Eye (tissue), 1 donor: ENCODE measurements at places on chromosomes 3 and 15.
A peak's percentile ranks its signal among the peaks of the same experiment; 100 is the strongest.

GRCh38 chr3:111915905-111916304, 56.8 kb downstream of the PHLDB2 start:
- DNase-seq: peak; percentile 44

GRCh38 chr15:44427756-44428724, 611 bp downstream of the CTDSPL2 start:
- DNase-seq: no peak

DNA sequence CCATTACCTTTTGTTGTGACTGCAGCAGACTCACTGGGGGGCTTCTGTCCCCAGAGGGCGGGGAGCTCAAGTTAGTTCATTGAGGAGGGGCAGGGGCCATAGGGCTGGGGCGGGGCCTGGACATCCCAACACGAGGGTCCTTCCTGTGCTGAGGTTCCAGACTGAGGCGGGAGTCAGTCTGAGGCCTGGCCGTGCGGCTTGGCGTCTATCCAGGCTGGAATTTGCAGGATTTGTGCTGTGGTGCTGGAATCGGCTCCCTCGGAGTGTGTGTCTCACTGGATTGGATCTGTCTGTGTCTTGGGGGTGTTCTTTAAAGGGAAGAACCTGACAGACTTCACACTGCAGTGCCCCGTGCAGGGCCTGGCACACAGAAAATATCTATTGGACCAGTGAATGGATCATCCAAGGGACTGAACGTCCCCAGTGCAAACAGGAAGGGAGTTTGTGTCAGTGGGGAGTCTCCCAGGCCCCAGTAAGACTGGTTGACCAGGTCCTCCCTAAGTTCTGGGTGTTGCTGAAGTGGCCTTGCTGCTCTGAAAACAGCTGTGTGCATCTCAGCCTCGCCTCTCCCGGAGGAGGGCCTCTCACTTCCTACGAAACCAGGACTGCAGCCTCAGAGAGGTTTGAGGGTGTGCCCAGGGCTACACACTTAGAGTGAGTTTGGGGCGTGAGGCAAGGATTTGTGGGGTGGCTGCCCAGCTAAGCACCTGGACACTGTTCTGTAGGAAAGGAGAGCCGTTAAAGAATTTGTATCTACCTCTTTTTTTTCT, 26.1 kb downstream of the GOLGA6L2 start:
- DNase-seq: no peak

GRCh38 chr15:59406446-59406845, 31.5 kb upstream of the FAM81A start:
- DNase-seq: no peak

GRCh38 chr3:160099834-160100233, 111.2 kb downstream of the IL12A start:
- no peak for DNase-seq

DNA sequence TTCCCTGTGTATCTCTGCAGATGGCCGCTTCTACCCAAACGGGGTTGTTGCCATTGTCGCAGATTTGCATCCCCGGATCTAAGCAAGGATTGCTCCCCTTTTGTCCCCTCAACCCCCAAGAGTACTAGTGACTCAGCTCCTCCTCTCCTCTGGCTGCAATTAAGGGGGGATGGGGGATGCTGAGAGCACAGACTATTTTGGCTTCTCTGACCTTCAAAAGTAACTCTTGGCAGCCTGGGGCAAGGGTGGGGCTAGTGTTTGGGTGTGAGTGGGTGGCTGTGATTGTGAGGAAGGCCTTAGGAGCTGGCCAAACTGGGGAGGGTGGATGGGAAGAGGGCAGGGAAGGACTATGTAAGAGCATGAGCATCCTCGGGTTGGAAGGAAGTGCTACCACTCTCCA, 1.2 kb upstream of the MAP1A start:
- no peak for DNase-seq

DNA sequence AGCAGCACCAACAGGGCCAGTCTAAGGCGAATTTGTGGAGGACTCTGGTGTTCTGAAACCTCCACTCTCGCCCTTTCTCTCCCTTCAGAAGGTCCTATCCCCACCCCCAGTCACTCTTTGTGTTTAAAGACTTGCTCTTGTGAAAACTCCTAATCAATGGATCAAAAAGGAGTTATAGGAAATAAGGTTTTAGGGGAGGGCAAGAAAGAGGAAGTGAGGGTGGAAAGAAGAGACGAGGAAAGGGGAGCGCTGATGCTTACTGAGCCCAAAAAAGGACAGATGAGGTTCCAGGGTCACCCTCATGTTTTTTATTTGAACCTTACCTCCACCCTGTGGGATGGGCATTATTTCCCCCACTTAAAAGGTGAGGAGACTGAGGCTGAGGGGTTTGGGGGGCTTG, 70.0 kb upstream of the SLC6A11 start:
- no peak for DNase-seq

DNA sequence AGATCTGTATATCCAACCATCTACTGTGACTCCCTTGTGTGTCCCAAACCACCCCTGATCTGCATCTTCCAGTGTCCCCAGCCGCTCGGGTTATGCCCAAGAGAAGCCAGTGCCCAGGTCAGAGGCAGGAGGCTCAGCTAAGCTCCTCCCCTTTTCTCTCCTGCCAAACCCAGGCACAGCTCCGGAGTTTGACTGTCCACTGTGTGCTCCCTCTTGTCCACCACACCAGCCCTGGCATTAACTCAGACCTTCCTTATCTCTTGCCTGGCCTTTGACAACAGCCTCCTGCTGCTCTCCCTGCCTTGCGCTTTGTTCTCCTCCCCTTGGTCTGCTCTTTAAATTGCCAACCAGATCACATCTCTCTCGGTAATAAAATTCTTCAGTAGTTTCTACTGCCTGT, 39.3 kb downstream of the DGKG start:
- DNase-seq: no peak

GRCh38 chr3:120550546-120550945, 45.6 kb upstream of the NDUFB4 start:
- DNase-seq: no peak

DNA sequence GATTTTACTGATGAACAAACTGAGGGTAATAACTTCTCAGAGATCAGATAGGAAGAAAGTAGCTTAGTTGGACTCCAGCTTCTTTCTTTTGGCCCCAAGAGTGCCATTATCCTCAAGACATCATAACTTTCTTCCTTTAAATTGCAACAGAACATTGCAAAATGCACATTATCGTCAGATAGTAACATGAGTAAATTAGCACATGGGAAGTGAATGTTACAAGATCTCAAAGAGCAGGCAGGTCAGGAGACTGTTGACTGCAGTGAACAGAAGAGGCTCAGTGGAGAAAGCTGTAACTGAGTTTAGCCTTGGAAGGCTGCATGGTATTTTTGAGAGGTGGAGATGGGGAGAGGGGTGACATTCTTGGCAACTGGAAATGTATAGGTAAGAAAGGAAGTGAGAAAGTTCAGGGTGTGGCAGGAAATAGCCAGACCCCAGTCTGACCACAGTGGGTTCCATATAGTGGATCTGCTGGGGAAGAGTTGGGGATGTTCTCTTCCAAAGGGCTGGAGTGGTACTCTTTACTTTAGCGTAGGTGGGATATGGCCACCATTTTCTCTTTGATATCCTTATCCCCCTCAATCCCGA, 307.7 kb downstream of the RPLP1 start:
- DNase-seq: no peak

DNA sequence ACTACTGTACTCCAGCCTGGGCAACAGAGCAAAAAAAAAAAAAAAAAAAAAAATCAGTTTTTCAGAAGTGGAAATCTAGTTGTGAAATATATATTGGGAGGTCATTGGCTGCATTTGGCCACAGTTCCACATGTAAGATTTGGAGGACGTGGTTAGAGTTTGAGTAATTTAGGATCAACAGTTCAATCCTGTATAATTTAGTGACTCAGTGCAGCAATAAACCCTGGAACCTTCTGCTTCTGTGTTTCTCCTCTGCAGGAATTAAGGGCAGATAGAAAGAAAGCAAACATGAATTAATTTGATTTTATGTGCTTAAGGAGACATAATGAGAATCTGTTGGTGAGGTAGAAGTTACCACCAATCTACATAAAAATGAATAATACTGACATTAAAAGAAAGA, 347.0 kb downstream of the PTPRG start:
- no peak for DNase-seq

DNA sequence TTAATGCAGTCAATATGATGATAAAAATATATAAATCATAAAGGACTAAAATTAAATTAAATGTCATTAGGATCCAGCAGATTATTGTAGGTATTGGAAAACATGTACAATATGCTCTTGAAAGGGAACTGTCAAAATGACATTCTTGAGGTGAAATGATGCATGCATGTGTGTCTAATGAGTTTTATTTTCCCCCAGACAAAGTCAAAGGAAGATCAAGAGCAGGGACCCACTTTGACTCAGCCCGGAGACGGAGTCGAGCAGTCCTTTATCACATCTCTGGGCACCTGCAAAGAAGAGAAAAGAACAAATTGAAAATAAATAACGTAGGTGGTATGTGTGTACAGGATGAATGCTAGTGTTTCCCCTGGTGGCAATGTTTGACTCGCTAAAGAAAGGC, 194.1 kb downstream of the KCNH8 start:
- peak; percentile 67 for DNase-seq

GRCh38 chr15:91499774-91500383, 353.6 kb upstream of the SLCO3A1 start:
- no peak for DNase-seq

DNA sequence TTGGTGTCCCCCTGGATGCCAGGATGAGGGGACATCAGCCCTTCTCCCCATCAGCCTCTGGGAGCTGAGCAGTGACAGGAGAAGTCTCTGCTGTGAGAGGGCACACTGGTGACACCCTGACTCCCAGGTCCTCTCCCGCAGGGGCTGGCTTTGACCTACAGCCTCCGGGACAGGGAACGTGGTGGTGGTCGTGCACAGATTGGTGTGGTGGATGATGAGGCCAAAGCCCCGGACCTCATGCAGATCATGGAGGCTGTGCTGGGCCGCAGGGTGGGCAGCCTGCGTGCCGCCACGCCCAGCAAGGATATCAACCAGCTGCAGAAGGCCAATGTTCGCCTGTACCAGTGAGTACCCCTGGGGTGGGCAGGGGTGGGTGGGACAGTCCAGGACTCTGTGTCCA, 6.8 kb downstream of the VILL start:
- DNase-seq: no peak

- no peak for DNase-seq
Observed at GRCh38 chr3:158920371-158920770, 118.5 kb downstream of the MFSD1 start.

- DNase-seq: no peak
Observed at GRCh38 chr3:64070704-64071103, 47.4 kb upstream of the PSMD6 start.
